ENCODE measurements at places on chromosomes 1 and 21.

DNA sequence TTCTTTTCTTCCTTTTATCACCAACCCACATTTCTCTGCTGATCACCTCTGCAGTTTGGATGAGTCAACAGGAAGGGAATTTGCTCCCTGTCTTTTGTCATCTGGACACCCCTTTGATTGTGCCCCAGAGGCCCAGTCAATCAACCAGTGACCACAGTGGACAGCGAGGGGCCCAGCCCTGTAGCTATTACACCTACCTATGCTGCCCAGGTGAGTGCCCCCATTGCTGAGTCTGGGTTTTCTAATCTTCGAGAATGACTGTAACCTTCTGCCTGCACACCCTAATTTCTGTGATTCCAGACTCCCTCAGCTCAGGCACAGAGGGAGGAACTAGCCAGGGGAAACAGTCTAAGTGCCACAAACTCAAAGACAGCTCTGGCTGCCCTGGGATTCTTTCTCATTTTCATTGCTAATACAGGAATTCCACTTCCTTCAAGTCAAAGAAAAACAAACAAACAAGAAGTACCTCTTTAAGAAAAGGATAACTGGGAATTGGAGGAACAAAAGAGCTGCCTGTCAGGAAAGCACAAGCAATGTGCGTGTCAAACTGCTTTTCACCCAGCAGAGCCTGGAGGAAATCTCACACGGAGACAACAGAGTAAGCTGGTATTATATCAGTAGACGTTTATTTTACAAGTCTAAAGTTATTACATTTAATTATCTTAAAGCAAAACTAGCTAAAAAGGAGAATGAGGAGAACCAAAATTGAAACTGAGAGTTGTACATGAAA, 311.1 kb downstream of the AJAP1 start:
- DNase-seq, result no peak

DNA sequence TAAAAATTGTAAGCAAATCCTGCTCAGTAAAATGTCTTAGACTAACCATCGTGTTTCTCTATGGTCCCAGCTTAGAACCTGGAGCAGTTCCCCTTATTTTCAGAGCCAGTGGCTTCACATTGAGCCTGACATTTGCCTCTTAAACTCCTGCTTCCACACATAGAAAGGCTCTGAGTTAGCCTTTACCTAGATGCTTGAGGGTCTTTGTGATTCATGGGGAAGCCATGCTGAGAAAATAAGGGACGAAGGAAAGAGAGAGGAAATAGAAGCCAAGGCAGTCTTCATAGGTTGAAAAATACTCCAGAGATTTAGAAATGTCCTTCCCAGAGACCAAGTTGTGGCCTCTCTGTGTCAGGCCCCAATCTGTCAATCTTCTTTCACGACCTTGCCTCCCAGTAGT, 16.1 kb upstream of the RBBP5 start:
- DNase-seq, result peak; percentile 5

GRCh38 chr1:188425687-188426086, 1596.9 kb downstream of the PLA2G4A start:
- no peak for DNase-seq

DNA sequence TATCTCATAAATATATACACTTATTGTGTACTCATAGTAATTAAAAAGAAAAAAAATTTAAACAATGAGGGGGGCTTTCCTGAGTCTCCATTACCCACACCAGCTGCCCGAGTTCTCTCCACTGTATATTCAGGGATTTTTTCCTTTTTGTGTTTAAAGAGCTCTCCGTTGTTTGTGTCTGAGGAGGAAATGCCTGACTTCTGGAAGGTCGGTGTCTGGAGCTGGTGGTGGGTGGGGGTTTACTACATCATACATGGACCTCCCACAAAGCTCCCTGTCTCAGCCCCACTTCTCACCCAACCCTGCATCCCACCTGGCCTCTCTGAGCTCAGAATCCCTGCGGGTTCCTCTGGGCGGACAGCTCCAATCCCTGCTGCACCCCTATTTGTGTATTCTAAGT, 64.1 kb upstream of the ETV3 start:
- DNase-seq, result no peak

GRCh38 chr21:45401916-45402900, 2.8 kb upstream of the COL18A1 start:
- DNase-seq, result no peak

DNA sequence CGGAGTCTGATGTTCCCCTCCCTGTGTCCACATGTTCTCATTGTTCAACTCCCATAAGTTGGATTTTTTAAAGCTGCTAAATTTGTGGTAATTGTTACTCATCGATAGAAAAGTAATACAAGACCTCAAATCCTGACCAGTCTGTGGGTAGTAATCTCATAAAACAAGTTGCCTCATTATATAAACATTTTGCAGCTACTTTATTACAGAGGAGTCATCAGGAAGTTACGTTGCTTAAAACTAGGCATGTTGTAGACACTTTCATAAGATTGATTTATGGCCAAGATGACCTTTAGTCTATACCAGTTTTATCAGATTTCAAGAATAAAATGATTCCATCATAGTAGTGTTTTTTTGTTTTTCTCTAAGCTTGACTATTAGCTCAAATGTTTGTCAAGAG, 208.8 kb downstream of the GIPC2 start:
- DNase-seq, result no peak

GRCh38 chr21:28332796-28333195, 659.9 kb downstream of the LTN1 start:
- DNase-seq, result no peak

GRCh38 chr1:27301582-27302199, 20.3 kb upstream of the TMEM222 start:
- DNase-seq, result no peak

DNA sequence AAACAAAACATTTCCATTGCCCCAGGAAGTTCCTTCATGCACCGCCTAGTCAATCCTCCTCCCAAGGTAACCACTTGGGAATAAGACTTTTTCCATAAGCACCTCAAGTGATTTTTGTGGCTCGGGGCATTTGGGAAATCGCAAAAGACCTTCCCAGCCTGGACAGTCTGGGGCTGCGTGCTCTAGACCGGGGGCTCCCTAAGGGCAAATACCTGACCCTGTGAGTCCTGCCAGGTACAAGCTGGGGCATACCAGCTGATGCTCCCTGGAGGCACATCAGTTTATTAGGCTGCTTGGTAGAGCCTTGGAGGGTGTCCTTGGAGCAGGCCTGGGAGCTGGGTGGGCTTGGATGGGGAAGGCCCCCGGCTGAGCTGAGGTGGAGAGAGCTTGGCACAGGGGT, 34.4 kb downstream of the ALPL start:
- no peak for DNase-seq

- DNase-seq, result no peak
Measured at GRCh38 chr1:12549460-12550349, 68.3 kb downstream of the DHRS3 start.

- DNase-seq, result no peak
Measured at GRCh38 chr1:38677311-38677710, 182.3 kb downstream of the RRAGC start.

GRCh38 chr1:32868085-32868484, 2.6 kb downstream of the FNDC5 start:
- DNase-seq, result peak; percentile 30

Measured in activated CD8-positive, alpha-beta memory T cell treated with anti-CD3 and anti-CD28 coated beads for 24 hours (primary cell).